MG63 (cell line): ENCODE measurements at places on chromosomes 6 and 20. TPM values are rescaled to one million over a fixed set of nuclear protein-coding genes. Genes with fewer than 3 reads are reported as not detected.

Gene EPPIN
- not detected in 2 replicates for total RNA-seq

Gene DEF6
- total RNA-seq, result 0.33 TPM in 1 of 2 replicates, not detected in the other

Gene RAET1E
- total RNA-seq, result 2.8 and 5.7 TPM in 2 replicates

Gene AVP
- not detected in 2 replicates for total RNA-seq

Gene NRM
- 0.25 and 3.4 TPM in 2 replicates for total RNA-seq

Gene TUBB1
- total RNA-seq, result not detected in 2 replicates

Gene RUNX2
- total RNA-seq, result 0.13 and 0.39 TPM in 2 replicates

Gene CLPSL2
- not detected in 2 replicates for total RNA-seq

DNA sequence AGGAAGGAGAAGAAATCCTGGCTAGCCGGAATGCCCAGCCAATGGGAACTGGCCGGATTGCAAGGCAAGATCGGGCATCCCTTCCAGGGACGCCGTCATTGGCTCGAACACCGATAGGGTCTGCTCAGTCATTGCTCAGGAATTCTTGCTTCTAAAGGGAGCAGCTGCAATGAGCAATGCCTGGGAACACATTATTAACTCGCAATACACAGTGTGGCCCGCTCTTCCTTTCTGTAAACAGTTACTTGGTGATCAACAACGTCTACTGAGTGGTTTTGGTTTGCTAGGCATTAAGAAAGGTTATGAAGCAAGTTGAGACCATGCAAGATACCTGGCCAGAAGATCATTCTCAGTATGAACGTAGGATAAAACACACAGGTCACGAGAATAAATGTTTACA lies 165.4 kb upstream of the CITED2 start:
- peak; percentile 91 for DNase-seq

DNA sequence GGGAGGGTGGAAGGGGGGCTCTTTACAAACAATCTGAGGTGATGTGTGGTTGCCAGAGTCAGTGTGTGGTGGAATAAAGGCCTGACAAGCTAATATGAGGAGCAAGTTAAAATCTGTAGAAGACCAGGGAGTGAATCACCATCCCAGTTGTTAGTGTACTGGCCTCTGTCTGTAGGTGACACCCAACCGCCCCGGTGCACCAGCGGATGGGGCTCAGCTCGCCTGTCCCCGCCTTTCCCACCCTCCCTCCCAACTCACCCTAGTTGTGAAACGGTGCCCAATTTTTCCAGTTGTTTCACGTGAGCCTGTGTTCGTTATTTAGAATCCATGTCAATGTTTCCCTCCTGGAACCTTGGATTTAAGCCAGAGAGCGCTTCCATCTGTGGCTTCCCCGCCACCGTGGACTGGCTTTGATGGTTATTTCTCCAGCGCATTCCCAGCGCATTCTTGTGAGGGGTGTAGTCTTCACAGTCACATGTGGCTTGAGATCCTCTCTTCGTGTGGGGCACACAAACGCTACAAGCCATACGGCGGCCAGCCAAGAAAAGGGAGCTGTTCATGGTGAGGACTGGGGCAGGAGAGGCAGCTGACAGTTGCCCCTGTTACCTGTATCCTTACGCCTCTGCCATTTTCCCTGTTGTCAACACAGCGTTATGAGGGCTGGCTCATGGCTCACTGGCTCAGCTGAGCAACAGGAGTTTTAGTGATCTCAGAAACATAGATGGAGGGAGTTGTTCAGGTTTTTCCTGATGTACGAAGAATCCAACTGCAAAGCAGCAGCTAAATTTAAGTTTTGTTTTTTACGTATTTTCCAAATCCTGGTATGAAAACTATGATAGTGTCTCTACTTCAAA lies 137.6 kb downstream of the ZDHHC14 start:
- no peak for DNase-seq

GRCh38 chr6:84910906-84911607 lies 146.7 kb upstream of the TBX18 start:
- no peak for DNase-seq

GRCh38 chr6:97361286-97361685 lies 78.3 kb upstream of the MMS22L start:
- DNase-seq, result peak; percentile 37

DNA sequence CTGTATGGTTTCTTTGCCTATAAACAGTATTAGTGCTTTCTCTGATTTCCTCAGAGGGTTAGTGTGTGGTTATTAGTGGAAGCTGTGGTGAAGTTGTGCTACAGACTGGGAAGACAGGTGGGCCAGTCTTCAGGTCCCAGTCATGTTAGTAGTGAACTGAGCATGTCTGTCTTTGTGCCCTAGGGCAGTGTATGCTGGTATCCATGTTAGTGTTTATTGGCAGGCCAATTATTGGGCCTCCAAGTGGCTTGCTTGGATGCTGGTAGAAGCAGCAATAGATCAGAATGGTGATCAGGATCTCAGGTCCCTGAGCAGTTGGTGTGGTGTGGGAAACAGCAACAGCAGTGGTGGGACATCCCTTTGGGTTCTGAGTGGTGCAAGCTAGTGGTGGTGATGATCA lies 137.6 kb downstream of the OTOR start:
- no peak for DNase-seq

DNA sequence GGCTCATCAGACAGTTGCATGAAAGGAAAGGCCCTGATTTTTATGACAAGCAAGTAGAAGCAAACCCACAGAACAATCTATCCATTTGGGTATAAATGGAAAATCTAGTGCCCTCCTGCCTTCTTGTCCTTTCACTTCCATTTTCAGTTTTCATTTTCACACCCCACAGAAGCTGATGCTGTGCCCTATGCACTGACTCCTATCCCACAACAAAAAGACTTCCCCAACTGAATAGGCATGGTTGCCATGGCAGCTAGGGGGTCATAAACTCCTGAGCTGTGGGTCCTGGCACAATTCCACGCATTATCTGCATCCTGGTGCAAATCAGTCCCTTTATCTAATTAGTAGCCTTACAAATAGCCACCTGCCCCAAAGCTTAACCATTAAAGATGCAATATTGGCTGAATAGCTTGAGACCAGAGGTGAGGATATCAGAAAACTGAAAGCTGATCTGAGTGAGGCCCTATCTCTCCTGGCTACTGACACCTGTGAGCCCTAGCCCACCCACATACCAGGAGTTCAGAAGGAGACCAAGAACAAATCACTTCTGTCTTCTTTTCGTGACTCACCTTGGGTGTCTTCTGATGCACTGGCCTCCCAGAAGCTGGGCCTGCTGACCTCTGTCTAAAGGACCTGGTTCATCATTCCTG lies 34.9 kb upstream of the HEY2 start:
- DNase-seq, result no peak

GRCh38 chr20:16273812-16274555 lies 299.3 kb downstream of the KIF16B start:
- no peak for DNase-seq

DNA sequence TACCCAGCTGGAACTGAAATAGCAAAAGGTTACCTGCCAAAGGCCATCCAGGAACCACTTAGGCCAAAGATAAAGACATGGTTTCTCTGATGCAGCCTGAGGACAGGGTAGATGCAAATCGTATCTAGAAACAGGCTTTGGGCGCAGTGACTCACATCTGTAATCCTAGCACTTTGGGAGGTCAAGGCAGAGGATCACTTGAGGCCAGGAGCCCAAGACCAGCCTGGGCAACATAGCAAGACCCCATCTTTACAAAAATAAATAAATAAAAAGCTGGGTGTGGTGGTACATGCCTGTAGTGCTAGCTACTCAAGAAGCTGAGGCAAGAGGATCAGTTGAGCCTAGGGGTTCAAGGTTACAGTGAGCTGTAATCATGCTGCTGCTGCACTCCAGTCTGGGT lies 52.9 kb upstream of the RNF144B start:
- DNase-seq, result no peak

GRCh38 chr20:37387519-37388269 lies 41.8 kb downstream of the SRC start:
- no peak for DNase-seq

- no peak for DNase-seq
Observed at GRCh38 chr6:36757206-36757605, 59.6 kb downstream of the RAB44 start.

DNA sequence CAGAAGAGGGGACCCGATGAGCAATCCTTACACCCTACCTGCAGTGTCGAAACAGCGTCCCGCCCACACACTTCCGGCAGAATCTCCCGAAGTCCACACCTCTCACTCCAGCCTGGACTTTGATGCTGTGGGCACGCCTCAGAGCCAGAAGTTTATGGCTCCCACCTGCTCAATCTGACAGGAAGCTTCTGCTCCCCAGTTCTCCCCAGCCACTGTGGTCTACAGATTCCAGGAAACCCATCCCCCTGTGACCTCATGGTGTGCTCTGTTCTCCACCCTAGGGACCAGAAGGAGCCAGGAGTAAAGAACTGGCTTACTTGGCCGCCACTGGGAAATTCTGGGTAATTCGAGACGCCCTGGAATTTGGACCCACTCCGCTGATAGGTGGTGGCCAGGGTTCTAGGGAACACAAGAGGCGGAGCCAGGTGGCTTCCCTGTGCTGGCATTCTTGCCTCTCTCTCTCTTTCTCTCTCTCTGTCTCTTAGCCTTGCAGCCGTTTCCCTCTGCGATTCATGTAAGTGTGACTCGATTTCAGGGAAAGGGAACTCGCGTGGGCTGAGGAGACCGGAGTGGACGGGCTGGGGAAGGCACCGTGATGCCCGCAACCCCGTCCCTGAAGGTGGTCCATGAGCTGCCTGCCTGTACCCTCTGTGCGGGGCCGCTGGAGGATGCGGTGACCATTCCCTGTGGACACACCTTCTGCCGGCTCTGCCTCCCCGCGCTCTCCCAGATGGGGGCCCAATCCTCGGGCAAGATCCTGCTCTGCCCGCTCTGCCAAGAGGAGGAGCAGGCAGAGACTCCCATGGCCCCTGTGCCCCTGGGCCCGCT lies at the start of gene TRIM15:
TSS of gene TRIM15 (plus strand) at position 457 of the 828 bp plus-strand sequence. CDS start at position 596, 139 bp downstream.
- no peak for DNase-seq

GRCh38 chr6:51494342-51494741 lies 593.1 kb downstream of the PKHD1 start:
- DNase-seq, result no peak

DNA sequence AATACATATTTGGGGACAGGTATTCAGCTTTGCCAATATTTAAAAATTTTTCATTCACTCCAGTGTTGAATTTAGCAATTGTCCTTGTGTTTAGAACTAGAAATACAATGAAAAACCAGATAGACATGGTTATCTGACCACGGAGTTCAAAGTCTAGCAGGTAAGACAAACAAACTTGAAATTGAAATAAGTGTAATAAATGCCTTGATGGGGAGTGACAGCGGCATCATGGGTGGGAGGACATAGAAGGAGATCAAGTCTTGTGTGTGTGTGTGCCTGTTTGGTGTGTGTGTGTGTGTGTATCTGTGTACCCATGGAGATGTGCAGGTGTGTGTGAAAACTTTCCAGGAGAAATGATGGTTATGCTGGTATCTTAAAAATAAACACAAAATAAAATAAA lies 750.0 kb upstream of the CITED2 start:
- DNase-seq, result no peak

GRCh38 chr6:42125231-42125630 lies 17.2 kb downstream of the C6orf132 start:
- DNase-seq, result no peak

- peak; percentile 98 for DNase-seq
Observed at GRCh38 chr6:36666826-36667591, 11.5 kb upstream of the CDKN1A start.
